ENCODE measurements at places on chromosomes 1 and 21. TPM values are rescaled to one million over a fixed set of nuclear protein-coding genes. Genes with fewer than 3 reads are reported as not detected.

The TESK2 gene
- polyA plus RNA-seq = 8.2 TPM

The OVAAL gene
- not detected for polyA plus RNA-seq

The PPP1R8 gene
- polyA plus RNA-seq = 54.3 TPM

The SDC3 gene
- polyA plus RNA-seq = 117 TPM

The KIF17 gene
- polyA plus RNA-seq = 12.0 TPM

The BEND5 gene
- polyA plus RNA-seq = 26.4 TPM

The PPIAL4G gene
- not detected for polyA plus RNA-seq

The SYTL1 gene
- polyA plus RNA-seq = 24.1 TPM

GRCh38 chr1:247992986-247993385, 20.5 kb upstream of the OR2L5 start:
- peak; percentile 23 for DNase-seq

DNA sequence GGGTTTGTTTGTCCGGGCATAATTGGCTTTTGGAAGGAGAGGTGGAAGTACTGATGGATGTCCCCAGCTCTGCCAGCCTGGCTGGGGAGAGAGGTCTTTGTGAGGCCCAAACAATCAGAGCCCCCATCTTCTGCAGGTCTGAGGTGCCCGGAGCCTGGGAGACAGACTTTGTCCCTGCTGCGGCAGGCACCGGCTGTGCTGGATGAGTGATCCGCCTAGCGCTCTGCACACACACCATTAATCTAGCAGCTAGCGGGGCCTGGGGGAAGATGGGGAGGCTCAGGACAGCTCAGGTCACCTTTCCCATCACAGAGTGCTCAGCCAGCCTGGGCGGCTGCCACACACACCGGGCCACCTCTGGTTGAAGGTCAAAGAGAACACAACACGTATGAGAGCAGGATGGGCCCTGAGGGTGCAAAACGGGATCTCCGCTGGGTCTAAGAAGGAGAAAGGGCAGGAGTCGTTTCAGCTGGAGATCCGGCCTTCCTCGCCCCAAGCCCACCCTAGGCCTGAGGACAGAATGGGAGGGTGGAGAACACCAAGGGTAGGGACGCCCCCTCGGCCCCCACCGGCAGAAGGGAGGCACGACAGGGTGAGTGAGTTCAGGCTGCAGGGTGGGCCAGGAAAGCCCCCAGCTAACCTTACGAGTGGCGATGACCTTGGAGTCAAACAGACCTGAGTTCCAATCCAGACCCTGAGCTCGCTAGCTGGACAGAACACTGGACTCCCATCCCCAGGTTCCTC, 341.8 kb downstream of the NPHP4 start:
- DNase-seq = no peak

- DNase-seq = peak; percentile 13
Observed at GRCh38 chr1:170095976-170096748, 21.7 kb upstream of the KIFAP3 start.

DNA sequence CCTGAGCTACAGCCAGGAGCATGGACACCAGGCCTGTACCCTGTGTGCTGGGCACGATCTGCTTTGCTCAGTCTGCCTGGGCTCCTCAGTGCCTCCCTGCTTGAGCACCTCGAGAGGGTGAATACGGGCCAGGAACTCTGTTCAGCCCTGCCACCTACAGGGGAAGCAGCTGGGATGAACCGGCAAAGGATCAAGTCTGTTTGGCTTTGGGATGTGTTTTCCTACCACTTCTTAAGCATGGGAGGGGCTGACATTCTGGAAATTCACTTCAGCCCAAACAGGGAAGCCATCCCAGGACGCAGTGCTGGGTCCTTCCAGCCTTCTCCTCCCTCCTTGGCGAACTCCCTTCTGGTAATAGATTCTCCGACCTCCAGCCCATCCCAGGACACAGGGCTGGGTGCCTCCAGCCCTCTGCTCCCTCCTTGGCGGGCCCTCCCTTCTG, 55.8 kb upstream of the SELENON start:
- DNase-seq = no peak

DNA sequence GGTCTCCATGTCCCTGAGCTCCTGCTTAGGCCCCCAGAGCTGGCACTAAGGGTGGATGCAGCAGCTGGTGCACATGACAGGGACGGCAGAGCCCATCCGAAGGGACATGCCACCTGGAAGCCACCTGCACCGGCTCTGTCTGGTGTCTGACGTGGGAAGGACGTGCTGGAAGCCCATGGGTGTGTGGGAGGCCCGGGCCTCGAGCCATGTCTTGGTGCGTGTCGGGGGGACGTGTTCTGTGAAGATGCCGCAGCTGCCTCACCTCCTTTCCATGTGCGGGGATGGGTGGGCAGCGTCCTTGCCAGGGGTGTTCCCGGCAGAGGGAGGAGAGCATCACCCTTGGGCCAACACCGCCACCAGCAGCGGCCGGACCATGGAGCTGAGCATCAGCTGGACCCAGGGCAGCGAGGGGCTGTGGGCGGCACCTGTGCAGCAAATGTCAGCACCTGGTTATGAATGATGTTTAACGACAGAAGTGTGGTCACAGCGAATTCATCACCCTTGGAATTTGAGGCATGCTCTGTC, 15.5 kb upstream of the POFUT2 start:
- DNase-seq = no peak

DNA sequence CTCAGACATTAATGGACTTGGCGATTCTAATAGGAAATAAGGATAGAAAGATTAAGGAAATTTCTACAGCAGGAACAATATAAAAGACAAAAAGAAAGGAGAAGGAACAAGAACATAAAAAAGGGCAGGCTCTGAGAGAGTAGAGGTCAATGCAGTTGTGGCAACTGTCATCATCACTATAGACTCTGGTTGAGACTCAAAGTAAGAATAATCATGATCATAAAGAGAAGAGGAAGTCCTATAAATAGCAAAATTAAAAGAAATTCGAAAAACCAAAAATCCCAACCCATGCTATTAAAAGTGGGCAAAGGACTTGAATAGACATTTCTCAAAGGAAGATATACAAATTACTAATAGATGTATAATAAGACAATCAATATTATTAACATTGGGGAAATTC, 14.4 kb upstream of the XCL1 start:
- no peak for DNase-seq

- no peak for DNase-seq
Observed at GRCh38 chr1:245375789-245376460, 221.1 kb downstream of the KIF26B start.

DNA sequence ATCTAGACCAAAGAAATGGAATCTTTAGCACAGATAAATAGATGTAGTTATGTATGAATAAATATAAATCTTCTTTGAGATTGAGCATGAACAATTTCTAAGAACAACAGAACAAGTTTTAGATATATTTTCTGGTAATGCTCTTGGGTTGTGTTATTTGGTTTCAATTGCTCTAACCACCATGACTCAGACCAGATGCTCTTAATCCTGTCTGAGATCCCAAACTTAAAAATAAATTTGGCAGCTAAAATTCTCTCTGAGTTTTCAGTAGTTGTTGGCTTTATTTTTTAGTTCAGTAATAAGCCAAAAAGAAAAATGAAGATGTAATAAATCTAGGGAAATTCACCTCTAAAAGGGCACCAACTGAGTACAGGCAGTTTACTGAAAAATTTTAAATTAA, 1693.4 kb downstream of the NCAM2 start:
- DNase-seq = no peak

DNA sequence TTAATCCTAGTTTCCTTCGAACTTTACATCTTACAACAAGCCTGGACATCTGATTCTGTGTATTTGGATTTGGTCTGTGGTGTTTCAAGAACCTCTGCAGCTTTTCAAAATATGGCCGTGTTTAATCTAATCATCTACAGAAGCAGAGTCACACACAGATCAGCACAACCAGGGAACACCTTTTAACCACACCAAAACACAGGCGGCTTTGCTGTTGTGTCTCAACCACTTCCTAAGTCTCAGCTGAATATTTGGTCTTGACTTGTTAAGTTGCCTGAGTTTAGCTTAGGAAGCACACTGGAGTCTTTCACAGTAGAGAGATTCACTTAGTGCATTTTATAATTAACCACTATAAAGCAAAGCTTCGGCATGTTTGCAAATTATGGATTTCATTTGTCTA, 17.1 kb downstream of the ADAMTS5 start:
- DNase-seq = no peak

DNA sequence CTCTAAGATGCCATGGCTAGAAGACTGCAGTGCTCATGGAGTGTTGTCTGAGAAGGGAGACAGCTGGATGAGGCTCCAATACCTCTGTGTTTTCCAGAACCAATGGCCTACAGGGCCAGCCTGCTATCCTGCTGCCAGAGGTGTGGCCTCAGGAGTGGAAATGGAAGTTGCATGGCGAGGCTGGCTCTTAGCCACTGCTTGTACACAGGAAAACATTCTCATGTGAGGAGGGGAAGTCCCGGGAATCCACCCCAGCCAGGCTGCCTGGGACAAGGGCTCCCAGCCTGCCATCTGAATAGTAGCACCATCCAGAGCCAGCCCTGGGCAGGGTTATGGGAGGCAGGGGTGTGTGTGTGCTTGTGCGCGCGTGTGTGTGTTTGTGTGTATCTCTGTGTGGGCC, 56.5 kb downstream of the SDC3 start:
- DNase-seq = no peak

- DNase-seq = no peak
Observed at GRCh38 chr1:25797939-25798338, 2.1 kb upstream of the SELENON start.

Data from brain (organoid and tissue), 16 donors.